GM23338 (cell line): ENCODE measurements at places on chromosomes 12 and 14. TPM values are rescaled to one million over a fixed set of nuclear protein-coding genes. Genes with fewer than 3 reads are reported as not detected.
A peak's percentile ranks its signal among the peaks of the same experiment; 100 is the strongest.

CYP46A1 gene
- 0.47 and 0.59 TPM in 2 replicates for total RNA-seq

FCF1 gene
- 58.7 and 61.3 TPM in 2 replicates for total RNA-seq

DNA sequence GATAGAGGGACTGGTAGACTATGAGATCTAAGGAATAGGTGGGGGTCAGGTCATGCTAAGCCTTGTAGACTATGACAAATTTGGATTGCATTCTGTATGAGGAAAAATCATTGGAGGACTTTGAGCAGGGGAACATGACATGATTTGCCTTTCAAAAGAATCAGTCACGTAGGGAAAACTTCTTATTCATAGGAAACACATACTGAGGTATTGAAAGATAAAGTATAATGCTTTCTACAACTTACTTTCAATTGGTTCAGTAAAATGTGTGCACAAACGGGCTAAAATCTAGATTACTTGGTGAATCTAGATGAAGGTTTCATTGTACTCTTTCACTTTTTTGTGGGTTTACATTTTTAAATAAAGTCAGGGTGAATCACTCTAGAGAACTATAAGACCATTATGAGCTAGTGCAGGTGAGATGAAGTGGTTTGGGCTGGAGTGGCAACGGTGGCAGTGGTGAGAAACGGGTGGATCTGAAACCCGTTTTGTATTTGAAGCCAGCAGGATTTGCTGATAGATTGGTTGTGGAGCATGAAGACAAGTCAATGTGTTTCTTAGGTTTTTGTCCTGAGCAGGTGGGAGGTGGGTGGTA is 6.7 kb downstream of the BBS10 start:
- DNase-seq = no peak
- no peaks in the 10 kb centered on the region for H3K36me3 ChIP-seq
- no peaks in the 10 kb centered on the region for H3K27me3 ChIP-seq
- no peaks in the 10 kb centered on the region for H3K4me1 ChIP-seq
- no peak overlapping the region for H3K4me3 ChIP-seq

DNA sequence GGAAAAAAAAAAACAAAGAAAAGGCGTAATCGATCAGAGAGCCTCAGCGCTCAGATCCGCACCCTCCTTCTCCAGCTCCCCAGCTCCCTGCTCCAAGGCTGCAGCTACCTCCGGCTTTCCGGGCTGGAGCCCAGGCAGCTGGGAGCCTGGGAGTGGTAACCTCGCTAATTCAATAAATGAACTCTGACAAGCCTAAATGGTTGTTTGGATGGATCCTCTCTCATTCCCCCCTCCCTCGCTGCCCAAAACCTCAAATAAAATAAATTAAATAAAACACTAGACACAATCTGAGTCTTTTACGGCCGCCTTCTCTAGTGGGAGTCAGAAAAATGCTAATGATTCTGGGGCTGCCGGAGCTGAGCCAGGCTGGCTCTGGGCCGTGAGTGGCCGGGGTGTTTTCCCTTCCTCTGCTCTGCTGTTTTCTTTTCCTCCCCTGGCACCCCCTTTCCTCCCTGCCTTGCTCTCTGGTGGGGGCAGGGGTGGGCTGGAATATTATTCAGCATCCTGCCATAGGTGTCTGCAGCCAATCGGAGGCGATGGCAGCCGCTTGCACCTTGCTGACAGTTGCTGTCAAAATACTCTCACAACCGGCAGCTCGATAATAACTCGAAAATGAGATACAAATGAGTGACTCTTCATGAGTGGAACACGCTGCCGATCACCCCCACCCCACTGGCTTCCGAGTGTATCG is 76.1 kb downstream of the RBM19 start:
- H3K4me3 ChIP-seq = no peak overlapping the region
- H3K4me1 ChIP-seq = peaks cover 11% of the 10 kb centered on the region
- no peaks in the 10 kb centered on the region for H3K27me3 ChIP-seq
- H3K36me3 ChIP-seq = no peaks in the 10 kb centered on the region
- peak; percentile 25 for DNase-seq
- no peak overlapping the region for H3K27ac ChIP-seq

DNA sequence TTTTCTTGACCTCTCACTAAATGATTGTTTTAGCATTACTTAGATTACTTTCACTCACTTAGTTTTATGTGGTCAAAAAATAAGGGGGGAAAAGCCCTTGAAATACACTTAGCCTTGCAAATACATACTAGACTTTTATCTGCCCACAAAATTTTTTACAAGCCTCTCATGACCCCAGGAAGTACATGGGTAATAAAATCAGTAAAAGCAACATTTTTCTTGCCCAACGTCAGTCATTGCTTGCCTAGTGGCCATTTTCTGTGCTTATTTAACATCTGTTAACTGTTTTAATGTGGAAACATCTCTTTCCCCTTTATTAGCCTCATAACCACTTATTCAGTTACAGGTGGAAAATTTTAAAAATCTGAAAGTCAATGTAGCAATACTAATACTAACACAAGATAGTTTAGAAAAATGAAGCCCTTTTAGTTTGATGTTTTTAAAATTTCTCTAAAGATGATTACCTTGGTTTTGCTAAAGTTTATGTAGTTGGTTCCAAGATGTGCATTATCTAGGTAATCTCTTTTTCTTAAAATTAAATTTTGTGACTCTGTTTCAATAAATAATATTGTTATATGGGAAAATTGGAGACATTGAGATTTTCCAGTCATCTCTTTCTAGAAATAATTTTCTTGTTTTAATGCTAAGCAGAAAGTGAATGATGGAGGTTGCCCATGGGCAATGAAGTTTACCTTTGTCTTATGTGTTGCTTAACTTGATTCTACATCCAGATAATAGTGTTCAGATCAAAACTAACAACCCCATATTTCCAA is 175.5 kb downstream of the TMTC2 start:
- H3K27me3 ChIP-seq = no peaks in the 10 kb centered on the region
- DNase-seq = no peak
- H3K27ac ChIP-seq = no peak overlapping the region
- H3K4me1 ChIP-seq = peaks cover 19% of the 10 kb centered on the region
- no peaks in the 10 kb centered on the region for H3K36me3 ChIP-seq

DNA sequence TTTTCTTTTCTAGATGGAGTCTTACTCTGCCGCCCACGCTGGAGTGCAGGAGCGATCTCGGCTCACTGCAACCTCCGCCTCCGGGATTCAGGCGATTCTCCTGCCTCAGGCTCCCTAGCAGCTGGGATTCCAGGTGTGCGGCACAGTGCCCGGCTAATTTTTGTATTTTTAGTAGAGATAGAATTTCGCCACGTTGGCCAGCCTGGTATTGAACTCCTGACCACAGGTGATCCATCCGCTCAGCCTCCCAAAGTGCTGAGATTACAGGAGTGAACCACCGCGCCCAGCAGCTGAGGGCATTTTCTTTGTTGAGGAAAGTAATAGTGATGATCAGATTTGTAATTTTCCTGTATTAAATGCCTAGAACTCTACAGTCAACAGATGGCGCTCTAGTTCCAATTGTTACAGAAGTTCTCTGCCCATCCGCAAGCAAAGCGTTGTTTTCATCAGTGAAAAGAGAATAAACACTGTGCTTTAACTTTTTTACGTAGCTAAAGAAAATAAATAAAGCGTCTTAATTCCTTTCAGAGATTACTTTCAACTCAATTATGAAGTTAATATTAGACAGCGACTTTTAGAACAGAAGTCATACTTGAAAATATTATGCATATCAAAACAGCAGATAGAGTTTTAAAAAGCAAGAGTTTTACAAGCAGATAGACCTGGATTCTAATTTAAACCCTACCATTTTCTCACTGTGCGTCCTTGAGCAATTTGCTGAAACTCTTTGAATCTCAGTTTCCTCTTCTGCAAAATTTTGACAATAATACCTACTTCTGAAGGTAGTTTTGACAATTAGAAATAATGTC is 335.1 kb downstream of the DUSP6 start:
- no peaks in the 10 kb centered on the region for H3K36me3 ChIP-seq
- H3K4me3 ChIP-seq = peak overlapping the region; percentile 26; the same call in 1 of the 2 replicates
- no peaks in the 10 kb centered on the region for H3K4me1 ChIP-seq
- H3K27me3 ChIP-seq = no peaks in the 10 kb centered on the region
- no peak overlapping the region for H3K27ac ChIP-seq
- DNase-seq = peak; percentile 88

DNA sequence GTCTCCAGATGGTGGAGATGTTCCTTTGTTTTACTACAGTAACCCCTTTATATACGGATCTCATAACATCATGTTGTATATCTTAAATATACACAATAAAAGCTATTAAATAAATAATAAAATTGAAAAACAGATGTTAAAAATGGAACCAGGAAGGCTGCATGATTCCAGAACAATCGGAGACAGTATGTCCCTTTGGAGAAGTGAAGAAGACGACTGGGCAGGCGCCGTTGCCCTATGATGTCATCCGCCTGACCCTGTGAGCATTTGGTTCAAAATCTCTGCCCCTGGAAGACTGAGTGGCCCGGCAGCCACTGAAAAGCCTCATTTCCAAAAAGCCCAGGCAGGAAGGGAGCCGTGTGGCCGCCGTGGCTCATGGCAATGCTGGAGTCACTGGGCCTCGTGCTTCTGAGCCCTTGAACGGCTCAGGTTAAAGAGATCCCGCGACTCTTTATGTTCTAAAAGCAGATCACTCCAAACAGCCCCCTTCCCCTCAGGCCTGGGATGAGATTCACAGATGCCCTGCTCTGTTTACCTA is 30.8 kb downstream of the RIMBP2 start:
- H3K27me3 ChIP-seq = no peaks in the 10 kb centered on the region
- no peak for DNase-seq
- no peak overlapping the region for H3K27ac ChIP-seq
- H3K4me1 ChIP-seq = no peaks in the 10 kb centered on the region

- peaks cover 44% of the 10 kb centered on the region for H3K4me1 ChIP-seq
- H3K4me3 ChIP-seq = no peak overlapping the region
- H3K36me3 ChIP-seq = no peaks in the 10 kb centered on the region; the same call in 1 of the 2 replicates
- H3K27ac ChIP-seq = no peak overlapping the region
- H3K27me3 ChIP-seq = no peaks in the 10 kb centered on the region
These were observed 10.3 kb downstream of the KCTD10 start for GRCh38 chr12:109466821-109467220.

DNA sequence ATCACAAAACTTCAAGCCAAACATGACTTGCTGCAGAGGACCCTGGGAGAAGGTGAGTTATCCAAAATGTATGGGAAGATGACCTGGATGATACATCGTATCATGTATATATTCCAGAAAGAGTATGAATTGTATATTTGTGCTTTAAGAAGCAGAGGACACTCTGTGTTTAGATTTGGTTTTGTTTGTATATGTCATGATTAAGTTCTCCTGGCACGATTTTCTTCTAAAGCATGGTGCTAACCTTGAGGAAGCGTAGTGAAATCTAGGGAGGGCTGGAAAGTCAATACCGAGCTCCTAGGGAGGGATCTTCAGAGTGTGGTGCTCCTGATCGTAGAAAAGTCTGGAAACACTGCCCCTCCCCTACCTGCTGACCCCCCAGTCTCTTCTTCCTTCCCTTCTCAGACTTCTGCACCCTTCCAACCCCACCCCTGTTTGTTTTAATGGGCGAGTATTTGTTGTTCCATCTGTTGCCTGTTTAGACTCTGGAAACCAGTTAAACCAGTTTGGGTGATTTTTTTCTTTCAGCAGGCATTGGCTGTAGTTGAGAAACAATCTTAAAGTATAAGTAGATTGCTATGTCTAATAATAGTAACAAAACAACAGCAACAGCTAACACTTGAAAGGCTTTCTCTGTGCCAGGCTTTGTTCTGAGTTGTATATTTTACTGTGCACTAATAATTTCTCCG is 141.6 kb downstream of the KICS2 start:
- H3K4me3 ChIP-seq = no peak overlapping the region
- no peaks in the 10 kb centered on the region for H3K27me3 ChIP-seq
- peaks cover 5% of the 10 kb centered on the region; the same call in 1 of the 2 replicates for H3K36me3 ChIP-seq
